ENCODE measurements at places on chromosomes 2 and 18. TPM values are rescaled to one million over a fixed set of nuclear protein-coding genes. Genes with fewer than 3 reads are reported as not detected.

DNA sequence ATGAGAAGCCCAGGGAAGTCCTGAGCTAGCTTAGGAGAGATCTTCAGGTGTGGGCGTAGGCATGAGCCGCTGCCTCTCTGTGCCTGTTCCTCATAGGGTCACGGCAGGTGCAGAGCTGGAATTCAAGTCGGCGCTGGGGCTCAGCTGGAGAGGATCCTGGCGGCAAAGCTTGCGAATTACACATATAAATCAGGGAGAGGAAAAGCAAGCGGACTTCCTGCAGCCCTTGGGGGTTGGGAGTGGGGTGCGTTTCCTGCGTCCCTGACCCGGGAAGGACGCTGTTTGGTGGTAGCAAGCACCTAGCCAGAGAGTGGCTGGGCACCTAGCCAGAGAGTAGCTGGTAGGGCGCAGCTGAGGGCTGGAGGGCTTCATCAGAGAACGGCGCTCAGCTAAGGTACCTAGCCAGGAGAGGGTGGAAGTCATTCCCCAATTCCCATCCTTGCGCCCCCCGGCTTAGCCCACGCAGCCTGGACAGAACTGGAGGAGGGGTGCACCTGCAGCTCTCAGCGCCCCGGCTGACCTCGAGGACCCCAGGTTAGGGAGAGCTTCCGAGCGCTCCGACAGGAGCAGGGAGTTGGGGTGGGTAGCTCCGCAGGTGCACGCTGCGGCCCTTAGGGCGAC is 459 bp upstream of the EFR3B start:
- DNase-seq: no peak

DNA sequence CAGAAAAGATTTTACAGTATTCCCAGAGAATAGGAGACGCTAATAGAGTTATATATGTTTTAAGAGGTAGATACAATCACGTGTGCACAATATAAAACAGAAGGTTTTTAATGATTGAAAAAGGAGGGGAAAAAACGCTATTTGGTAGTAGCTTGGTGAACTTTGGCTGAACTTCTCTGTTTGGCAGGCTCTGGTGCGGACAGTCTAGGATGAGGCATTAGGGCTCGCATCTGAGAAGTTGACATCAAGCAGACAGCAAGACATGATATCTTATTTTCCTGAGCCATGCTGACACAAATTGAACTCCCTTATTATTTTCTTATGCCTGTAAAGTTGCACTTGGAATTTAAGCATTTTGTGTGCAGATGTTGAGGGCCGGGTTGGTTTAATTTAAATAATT is 176.6 kb downstream of the EN1 start:
- no peak for DNase-seq

NOSTRIN gene
- 7.8 TPM for total RNA-seq

DNA sequence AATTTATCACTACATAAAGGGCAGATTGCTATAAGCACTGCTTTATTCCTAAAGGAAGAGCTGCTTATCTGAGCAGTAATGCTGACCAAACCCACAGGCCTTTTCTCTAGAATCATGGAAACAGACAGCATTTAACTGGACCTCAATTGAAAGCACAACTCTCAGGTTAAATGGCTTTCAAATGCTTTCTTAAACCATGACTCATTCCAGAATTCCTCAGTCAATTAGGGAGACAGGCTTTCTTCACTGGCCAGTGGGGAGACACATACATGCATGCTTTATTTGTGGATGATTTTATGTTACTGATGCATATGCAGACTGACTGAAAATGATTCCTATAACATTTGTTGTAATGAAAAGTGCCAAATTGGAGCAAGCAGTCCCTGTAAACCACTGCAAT is 114.6 kb downstream of the ACVR1 start:
- DNase-seq: no peak

- DNase-seq: no peak
Observed at GRCh38 chr2:170359466-170359865, 181.5 kb downstream of the MYO3B start.

DNA sequence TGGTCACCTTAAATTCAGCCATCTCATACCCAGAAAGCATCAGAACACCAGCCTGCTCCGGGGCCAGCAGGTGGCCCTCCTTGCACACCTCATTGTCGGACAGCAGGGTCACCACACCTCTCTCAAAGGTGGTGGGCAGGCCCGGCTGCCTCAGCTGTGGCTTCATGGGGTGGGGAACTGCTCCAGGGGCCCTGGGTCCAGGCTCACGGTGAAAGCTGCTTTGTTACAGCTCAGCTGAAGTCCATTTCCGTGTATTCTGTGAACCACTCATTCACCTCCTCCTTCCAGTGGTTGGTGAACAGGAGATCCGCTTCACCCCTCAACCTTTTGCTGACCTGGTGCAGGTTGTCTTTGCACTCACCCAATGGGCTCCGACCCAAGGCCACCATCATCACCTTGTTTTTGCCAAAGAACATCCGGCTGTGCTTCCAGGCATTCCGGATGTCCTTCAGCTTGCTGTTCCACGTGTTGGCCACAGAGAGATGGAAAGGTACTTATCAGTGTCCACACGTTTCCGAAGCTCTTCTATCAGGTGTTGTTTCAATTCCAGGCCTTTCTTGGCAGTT is 78.6 kb upstream of the LDLRAD4 start:
- no peak for DNase-seq

DNA sequence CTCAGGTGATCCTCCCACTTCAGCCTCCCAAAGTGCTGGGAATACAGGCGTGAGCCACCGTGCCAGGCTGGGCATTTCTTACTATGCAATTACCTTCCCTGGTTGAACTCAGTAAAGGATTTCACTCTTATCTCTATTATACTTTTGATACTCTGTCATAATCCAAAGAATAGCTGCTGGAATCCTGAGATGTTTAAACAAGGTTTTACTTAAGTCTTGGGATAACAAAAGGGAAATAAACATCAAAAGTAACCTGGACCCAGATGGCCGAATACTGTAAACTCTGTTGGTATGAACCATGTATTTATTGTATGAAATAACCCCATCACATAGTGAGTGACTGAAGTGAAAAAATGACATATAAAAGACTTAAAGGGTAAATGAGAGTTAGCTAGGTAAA is 11.9 kb upstream of the DLX2 start:
- no peak for DNase-seq

FLACC1 gene
- total RNA-seq: 0.32 TPM

CNGA3 gene
- total RNA-seq: not detected

DNA sequence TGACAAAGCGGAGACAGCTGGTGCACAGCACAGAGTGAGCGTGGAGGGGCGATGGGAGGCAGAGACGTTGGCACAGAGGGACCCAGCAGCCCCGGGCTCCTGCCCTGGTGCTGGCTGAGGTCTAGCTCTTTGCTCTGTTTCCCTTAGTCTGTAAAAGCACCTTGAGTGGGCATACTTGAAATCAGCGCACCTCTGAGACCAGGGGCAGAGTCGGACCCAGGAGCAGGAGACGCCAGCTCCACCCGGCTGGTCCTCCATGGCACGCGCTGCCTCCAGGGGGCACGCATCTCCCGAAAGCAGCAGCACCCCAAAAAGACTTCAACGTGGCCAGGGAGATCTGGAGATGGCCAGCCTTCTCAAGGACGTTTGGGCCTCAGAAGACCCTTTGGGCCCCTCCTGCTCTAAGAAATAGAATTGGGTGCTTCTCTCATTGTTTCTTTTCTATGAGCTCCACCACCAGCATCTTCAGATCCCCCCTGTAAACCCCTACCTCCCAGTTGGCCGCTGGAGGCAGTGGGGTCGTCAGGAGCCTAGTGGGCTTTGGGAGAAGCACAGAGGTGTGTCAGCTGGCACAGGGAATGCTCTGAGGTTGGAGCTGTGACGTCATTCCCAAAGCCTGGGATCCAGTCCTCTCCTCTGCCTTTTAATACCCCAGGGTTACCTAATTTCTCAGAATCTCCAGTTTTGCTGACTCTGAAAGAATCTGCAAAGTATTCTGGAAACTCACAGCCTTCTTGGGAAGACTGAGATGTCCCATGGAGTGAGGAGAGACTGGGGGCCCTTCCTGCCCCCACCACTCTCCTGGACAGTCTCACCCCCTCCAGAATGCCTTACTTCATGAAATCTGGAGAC is 58.9 kb downstream of the CIB4 start:
- no peak for DNase-seq

AQP12A gene
- total RNA-seq: not detected

- DNase-seq: no peak
Observed at GRCh38 chr2:55118643-55119083, 68.4 kb upstream of the RTN4 start.

ACOXL gene
- not detected for total RNA-seq

LIPG gene
- total RNA-seq: 1.6 TPM

ARL4C gene
- 18.8 TPM for total RNA-seq

DNA sequence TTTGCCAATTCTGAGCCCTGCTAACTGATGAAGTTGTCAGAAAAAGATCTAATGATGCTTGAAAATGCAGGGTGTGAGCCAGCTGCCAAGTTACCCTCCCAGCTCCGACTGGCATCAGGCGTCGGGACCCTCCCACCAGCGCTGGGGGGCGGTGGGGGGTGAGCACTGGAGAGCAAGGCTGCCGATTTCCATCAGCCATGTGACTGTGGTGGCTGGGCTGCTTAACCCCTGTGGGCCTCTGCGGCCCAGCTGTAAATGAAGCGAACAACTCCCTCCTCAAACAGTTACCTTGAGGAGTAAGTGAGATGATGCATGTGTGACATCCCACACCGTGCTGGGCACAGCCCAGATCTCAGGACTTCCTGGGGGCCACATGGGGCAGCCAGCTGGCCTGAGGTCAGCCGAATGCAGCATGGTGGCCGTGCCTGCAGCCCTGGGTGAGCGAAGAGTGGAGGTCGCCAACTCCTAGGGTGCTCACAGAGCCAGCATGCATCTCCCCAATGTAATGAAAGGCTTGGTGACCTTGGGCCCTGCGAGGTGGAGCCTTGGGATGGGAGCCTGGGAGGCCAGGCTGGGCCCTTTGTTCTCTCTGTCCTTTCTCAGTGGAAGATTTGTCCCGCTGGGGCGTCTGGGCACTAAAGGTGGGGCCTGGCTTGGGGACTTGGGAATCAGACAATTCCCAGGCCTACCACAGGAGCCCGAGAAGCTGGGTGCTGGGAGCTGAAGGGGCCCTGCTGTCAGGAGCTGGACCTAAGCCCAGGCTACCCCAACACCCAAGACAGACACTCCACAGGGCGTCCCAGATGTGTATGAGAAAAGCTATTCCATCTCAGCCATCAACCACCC is 25.1 kb downstream of the CIB4 start:
- DNase-seq: no peak

ACTG2 gene
- total RNA-seq: 134 TPM

- DNase-seq: no peak
Observed at GRCh38 chr2:239020541-239021041, 172.7 kb downstream of the TWIST2 start.

EDAR gene
- total RNA-seq: not detected

DNA sequence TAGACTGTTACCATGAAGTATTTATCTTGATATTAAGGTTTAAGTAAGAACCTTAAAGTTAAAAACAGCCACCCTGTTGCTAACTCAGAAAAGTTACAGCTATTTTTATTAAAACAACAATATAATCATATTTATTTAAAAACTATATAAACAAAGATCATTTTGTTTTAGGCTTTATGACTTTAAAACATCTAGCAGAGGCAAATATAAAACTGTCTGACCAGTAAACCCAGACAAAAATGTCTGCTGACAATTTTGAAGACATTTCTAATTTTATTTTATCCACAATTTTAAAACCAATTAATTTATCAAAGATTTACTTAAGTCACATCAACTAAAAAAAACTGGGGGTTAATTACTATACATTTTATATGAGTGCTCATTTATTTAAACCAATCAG is 14.2 kb downstream of the RBM43 start:
- DNase-seq: no peak

DNA sequence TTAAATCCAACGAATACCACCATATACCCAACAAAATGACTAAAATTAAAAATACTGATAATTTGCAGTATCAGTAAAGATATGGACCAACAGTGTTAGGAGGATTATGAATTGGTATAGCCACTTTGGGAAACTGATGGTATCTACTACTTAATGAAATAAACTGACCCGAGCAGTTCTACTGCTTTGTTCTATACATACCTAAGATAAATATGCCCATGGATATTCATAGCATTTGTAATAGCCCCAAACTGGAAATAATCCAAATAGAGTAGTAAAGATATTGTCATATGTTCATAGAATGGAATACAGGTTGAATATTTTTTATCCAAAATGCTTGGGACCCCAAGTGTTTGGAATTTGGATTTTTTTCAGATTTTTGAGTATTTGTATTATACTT is 20.7 kb downstream of the PPP1CB start:
- no peak for DNase-seq

PROM2 gene
- total RNA-seq: not detected

POTEC gene
- not detected for total RNA-seq

DNA sequence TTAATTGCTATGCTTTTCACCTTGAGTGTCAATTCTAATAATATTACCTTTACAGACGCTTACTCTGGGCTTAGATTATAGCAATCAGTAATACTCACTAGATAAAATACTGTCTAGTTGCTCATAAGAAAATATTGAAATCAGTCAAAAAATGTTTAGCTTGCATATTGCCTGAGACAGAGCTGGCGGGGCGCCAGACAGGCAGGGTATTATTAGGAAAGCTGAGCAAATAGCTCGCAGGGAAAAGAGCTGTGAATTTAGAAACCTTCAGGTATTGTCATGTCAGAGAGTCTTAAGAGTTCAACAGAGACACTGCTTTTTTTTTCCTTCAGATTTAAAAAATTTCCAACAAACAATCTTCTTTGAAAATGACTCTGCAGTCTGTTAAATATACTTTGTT is 118.4 kb downstream of the MEIS1 start:
- peak; percentile 77 for DNase-seq

ABCG8 gene
- not detected for total RNA-seq

ZNF385B gene
- 0.21 TPM for total RNA-seq

DNA sequence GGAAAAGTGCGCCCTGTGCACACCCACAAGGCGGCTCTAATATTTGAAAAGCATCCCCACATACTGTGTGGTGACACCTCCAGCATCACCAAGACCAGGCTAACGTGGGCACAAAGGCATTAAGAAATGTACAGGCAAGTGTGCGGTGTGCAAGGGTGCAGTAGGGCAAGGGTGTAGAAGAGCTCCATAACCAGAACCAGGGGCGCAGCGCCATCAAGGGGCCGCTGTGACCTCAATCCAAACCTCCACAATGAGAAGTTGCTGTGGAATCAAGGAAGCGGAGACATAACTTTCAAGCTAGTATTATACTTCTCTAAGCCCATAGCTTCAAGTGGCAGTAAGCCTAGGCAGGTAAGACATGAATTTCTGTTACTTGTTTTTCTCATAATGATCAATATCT is 13.0 kb downstream of the L3MBTL4 start:
- DNase-seq: no peak

SPATA3 gene
- total RNA-seq: not detected

- no peak for DNase-seq
Observed at GRCh38 chr2:3160751-3161330, 216.8 kb downstream of the EIPR1 start.

DNA sequence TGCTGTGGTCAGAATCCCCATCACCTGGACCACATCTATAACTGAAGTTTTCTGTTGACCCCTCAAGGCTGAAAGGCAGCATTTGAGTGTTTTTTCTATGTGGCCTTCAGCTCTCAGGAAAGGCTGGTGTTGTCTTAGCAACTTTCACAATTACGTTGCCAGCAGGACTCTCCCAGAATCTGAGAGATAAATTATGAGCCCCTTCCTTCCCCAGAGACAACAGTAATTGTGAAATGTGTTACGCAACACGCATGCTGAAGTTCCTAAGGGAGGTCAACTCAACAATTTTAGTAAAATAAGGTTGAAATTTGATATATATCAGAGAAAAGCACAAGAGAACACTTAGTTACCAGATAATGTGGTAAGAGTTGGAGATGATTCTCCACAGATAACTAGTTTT is 216.5 kb upstream of the SLC8A1 start:
- DNase-seq: no peak

GRCh38 chr2:204437815-204438756 is 107.2 kb upstream of the PARD3B start:
- no peak for DNase-seq

SERPINB7 gene
- total RNA-seq: not detected

Data from ascending aorta (tissue), 2 donors.